ENCODE measurements at places on chromosomes 16 and 17. TPM values are rescaled to one million over a fixed set of nuclear protein-coding genes. Genes with fewer than 3 reads are reported as not detected.

- no peak overlapping the region for H3K27ac ChIP-seq
- DNase-seq, result no peak
- peaks cover 5% of the 10 kb centered on the region for H3K4me1 ChIP-seq
- no peaks in the 10 kb centered on the region for H3K27me3 ChIP-seq
- no peak overlapping the region for H3K4me3 ChIP-seq
Observed at GRCh38 chr16:12097523-12098428, 121.2 kb downstream of the SNX29 start.

- no peaks in the 10 kb centered on the region for H3K4me1 ChIP-seq
- H3K4me3 ChIP-seq, result no peak overlapping the region
- no peak for DNase-seq
- peak overlapping the region; percentile 5 for H3K27ac ChIP-seq
- H3K36me3 ChIP-seq, result no peaks in the 10 kb centered on the region
Observed at GRCh38 chr16:69057400-69058378, 47.8 kb upstream of the HAS3 start.

- H3K4me1 ChIP-seq, result no peaks in the 10 kb centered on the region
- no peak overlapping the region for H3K27ac ChIP-seq
- no peak overlapping the region for H3K4me3 ChIP-seq
- no peaks in the 10 kb centered on the region for H3K27me3 ChIP-seq
Observed at GRCh38 chr17:44749980-44750318, 8.8 kb upstream of the ADAM11 start.

- no peaks in the 10 kb centered on the region for H3K4me1 ChIP-seq
- DNase-seq, result no peak
- H3K36me3 ChIP-seq, result no peaks in the 10 kb centered on the region
- H3K27ac ChIP-seq, result no peak overlapping the region
- no peak overlapping the region for H3K4me3 ChIP-seq
Observed at GRCh38 chr17:46777943-46778915, 40.3 kb downstream of the WNT3 start.

- H3K36me3 ChIP-seq, result no peaks in the 10 kb centered on the region
- no peaks in the 10 kb centered on the region for H3K4me1 ChIP-seq
- no peaks in the 10 kb centered on the region for H3K27me3 ChIP-seq
Observed at GRCh38 chr16:79372503-79373184, 227.9 kb downstream of the MAF start.

DNA sequence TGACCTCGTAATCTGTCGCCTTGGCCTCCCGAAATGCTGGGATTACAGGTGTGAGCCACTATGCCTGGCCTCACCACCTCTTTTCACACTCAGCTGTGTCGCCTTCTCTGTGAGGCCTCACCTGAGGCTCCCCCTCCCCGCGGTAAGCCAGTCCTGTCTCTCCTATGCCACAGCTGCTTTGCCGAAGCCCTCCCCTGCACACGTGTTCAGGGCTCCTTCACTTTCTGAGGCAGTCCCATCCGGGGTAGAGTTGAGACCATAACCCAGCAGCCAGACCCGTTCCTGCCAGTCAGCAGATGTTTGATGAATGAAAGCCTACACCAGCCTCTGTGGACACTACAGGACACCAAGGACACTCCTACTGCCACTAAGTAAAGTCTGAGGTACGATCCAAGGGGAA lies 10.6 kb downstream of the USP7 start:
- H3K27me3 ChIP-seq, result no peaks in the 10 kb centered on the region
- peaks cover 27% of the 10 kb centered on the region for H3K4me1 ChIP-seq
- DNase-seq, result no peak
- no peaks in the 10 kb centered on the region for H3K36me3 ChIP-seq
- H3K27ac ChIP-seq, result no peak overlapping the region
- H3K4me3 ChIP-seq, result no peak overlapping the region

DNA sequence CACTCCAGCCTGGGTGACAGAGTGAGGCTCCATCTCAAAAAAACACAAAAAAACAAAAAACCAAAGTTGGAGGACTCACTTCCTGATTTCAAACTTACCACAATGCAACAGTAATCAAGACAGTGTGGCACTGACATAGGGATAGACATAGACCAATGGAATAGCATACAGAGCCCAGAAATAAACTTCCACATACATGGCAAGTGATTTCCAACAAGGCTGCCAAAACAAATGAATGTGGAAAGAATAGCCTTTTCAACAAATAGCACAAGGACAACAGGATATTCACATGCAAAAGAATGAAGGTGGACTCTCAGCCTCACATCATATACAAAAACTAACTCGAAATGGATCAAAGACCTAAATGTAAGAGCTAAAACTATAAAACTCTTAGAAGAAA lies 36.8 kb upstream of the RASD1 start:
- no peak for DNase-seq
- H3K4me3 ChIP-seq, result no peak overlapping the region
- no peaks in the 10 kb centered on the region for H3K27me3 ChIP-seq
- H3K4me1 ChIP-seq, result peaks cover 4% of the 10 kb centered on the region

- no peak for DNase-seq
- H3K27me3 ChIP-seq, result no peaks in the 10 kb centered on the region
- H3K36me3 ChIP-seq, result no peaks in the 10 kb centered on the region
- peak overlapping the region; percentile 81 for H3K4me3 ChIP-seq
Observed at GRCh38 chr16:1781758-1782407, 488 bp downstream of the SPSB3 start.

DNA sequence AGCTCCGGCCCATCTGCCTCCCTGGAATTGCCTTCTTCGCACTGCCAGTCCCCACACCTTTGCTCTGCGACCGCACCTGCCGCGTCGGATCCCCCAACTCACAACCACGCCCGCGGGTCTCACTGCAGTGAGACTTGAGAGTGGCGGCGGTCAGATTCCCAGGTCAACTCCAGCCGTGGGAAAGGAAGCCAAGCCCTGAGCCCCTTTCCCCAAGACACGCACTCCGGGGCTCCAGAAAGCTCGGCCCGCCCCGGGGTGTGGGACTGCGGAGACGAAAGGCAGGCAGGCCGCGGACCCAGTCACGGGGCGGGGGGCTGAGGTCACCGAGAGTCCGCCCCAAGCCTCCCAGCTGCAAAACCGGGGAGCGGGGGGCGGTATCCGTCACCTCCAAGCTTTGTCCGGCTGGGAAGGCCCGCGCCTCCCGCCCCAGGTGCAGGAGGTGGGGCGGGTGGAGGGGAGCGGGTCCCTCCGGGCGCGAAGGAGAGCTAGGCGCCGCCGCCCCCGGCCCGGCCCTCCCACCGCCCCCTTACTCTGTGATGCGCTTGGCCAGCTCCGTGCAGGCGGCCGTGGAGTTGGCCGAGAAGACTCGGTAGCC lies 615 bp downstream of the PRPSAP1 start:
- no peaks in the 10 kb centered on the region for H3K27me3 ChIP-seq
- DNase-seq, result peak; percentile 34
- H3K4me1 ChIP-seq, result peaks cover 25% of the 10 kb centered on the region
- H3K27ac ChIP-seq, result peak overlapping the region; percentile 90

DNA sequence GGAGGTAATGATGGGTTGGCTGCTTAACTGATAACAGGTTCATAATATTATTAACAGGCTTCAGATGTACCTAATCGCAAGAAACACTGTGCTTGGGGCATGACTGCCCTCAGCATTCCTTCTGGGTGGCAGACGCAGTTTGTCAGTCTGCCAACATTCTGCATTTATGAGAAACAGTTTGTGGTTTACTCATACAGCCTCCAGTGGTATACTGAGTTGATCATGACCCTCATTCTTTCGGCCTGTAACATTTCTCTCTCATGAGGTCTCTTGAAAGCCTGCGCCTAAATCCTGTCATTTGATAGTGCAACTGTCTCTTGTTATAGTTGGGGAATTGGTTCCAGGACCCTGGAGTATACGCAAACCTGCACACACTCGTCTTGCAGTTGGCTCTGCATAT lies 4.9 kb upstream of the RUSF1 start:
- H3K27ac ChIP-seq, result no peak overlapping the region
- H3K4me3 ChIP-seq, result no peak overlapping the region
- no peaks in the 10 kb centered on the region for H3K4me1 ChIP-seq
- no peaks in the 10 kb centered on the region for H3K36me3 ChIP-seq
- DNase-seq, result no peak

DNA sequence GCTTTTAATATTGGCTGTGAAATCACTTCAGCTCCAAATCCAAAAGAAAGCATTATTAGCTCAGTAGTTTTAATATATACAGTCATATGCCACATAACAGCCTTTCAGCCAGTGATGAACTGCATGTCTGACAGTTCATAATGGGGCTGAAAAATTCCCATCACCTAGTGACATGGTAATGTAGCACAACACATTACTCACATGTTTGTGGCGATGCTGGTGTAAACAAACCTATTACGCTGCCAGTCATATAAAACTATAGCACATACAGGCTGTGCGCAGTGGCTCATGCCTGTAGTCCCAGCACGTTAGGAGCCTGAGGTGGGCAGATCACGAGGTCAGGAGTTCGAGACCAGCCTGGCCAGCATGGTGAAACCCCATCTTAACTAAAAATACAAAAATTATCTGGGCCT lies 92.2 kb downstream of the TUBD1 start:
- DNase-seq, result no peak
- peak overlapping the region; percentile 42 for H3K27ac ChIP-seq
- no peak overlapping the region for H3K4me3 ChIP-seq
- H3K27me3 ChIP-seq, result no peaks in the 10 kb centered on the region

GRCh38 chr16:51615141-51615540 lies 464.1 kb upstream of the SALL1 start:
- H3K36me3 ChIP-seq, result no peaks in the 10 kb centered on the region
- no peak overlapping the region for H3K27ac ChIP-seq
- H3K27me3 ChIP-seq, result no peaks in the 10 kb centered on the region
- no peak for DNase-seq
- no peaks in the 10 kb centered on the region for H3K4me1 ChIP-seq

- H3K4me1 ChIP-seq, result peaks cover 83% of the 10 kb centered on the region
- H3K27me3 ChIP-seq, result no peaks in the 10 kb centered on the region
- no peak overlapping the region for H3K4me3 ChIP-seq
- no peak overlapping the region for H3K27ac ChIP-seq
Observed at GRCh38 chr17:78893684-78894083, 9.3 kb downstream of the CEP295NL start.

- no peak overlapping the region for H3K4me3 ChIP-seq
- peaks cover 14% of the 10 kb centered on the region for H3K4me1 ChIP-seq
- DNase-seq, result no peak
- no peaks in the 10 kb centered on the region for H3K27me3 ChIP-seq
- no peaks in the 10 kb centered on the region for H3K36me3 ChIP-seq
Observed at GRCh38 chr16:67283039-67283825, 3.9 kb downstream of the PLEKHG4 start.

DNA sequence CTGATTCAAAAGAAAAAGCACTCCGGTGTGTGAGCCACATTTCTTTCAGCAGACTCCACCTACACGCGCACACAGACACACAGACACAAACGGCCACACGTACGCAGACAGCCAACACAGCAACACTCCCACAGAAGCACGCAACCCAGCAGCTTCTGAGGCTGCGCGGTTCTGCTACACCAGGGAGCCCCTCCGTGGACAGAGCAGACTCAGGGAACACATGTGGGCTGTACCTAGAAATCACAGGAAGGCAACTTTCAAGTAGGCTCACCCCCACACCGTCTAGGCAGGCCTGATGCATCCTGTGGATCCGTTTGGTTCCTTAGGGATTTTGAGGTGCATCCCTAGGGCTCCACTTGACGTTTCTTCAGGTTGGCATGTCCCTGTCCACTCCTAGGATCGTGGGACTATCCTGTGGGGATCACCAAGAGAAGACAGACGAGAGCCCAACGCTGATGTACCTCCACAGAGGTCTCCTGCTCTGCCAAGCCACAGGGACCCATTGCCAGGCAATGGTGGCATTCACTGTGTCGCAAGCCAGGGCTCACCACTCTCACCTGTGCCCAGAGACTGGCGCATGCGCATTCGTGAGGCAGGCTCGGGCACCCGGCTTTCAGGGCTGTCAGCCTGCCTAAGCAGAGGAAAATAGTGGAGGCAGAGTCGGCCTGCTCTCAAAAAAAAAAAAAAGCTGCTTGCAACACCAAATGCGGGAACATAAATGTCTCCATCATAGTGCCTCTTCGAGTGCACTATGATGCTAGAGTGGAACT lies 2333.3 kb downstream of the TP53TG3F start:
- no peak overlapping the region for H3K27ac ChIP-seq
- no peaks in the 10 kb centered on the region for H3K36me3 ChIP-seq
- no peak overlapping the region for H3K4me3 ChIP-seq
- DNase-seq, result no peak
- H3K27me3 ChIP-seq, result no peaks in the 10 kb centered on the region

GRCh38 chr17:55822028-55822427 lies 71.2 kb downstream of the PCTP start:
- no peak overlapping the region for H3K4me3 ChIP-seq
- DNase-seq, result no peak
- H3K36me3 ChIP-seq, result no peaks in the 10 kb centered on the region
- H3K27me3 ChIP-seq, result no peaks in the 10 kb centered on the region
- no peak overlapping the region for H3K27ac ChIP-seq
- no peaks in the 10 kb centered on the region for H3K4me1 ChIP-seq

GRCh38 chr17:39997543-39997942 lies 16.9 kb downstream of the PSMD3 start:
- no peak overlapping the region for H3K4me3 ChIP-seq
- no peaks in the 10 kb centered on the region for H3K27me3 ChIP-seq
- H3K27ac ChIP-seq, result no peak overlapping the region
- no peak for DNase-seq
- H3K36me3 ChIP-seq, result no peaks in the 10 kb centered on the region

The CRYM gene
- 1.5 TPM for polyA plus RNA-seq

The VAT1L gene
- polyA plus RNA-seq, result 9.2 TPM

The ARL4D gene
- polyA plus RNA-seq, result 5.9 TPM

The EVI2B gene
- polyA plus RNA-seq, result 3.0 TPM

Measured in left lung (tissue), 14 donors.